Hair follicular keratinocyte (primary cell): ENCODE measurements at places on chromosomes 2 and 18. TPM values are rescaled to one million over a fixed set of nuclear protein-coding genes. Genes with fewer than 3 reads are reported as not detected.

Gene SPC25
- 2.0 and 8.8 TPM in 2 replicates for total RNA-seq

Gene GPAT2
- 1.4 and 2.8 TPM in 2 replicates for total RNA-seq

Gene LHCGR
- not detected in 2 replicates for total RNA-seq

Gene GBX2
- 0.23 and 1.3 TPM in 2 replicates for total RNA-seq

Gene IL1F10
- total RNA-seq, result 0.08 and 1.3 TPM in 2 replicates

Gene SPP2
- not detected in 2 replicates for total RNA-seq

Gene OSBPL6
- total RNA-seq, result 10.4 and 11.6 TPM in 2 replicates

Gene C1QL2
- not detected in 2 replicates for total RNA-seq

Gene CRACDL
- total RNA-seq, result 0.23 and 0.80 TPM in 2 replicates
